ENCODE measurements at places on chromosomes 1 and 21.

- no peak overlapping the region for H3K4me3 ChIP-seq
- H3K27me3 ChIP-seq, result no peaks in the 10 kb centered on the region
- H3K27ac ChIP-seq, result no peak overlapping the region
- H3K4me1 ChIP-seq, result peaks cover 4% of the 10 kb centered on the region
These were observed 129.2 kb downstream of the PSMG1 start for GRCh38 chr21:39054066-39054465.

GRCh38 chr1:114561333-114561732, 20.1 kb downstream of the BCAS2 start:
- no peak overlapping the region for H3K4me3 ChIP-seq
- no peak overlapping the region for H3K27ac ChIP-seq
- H3K4me1 ChIP-seq, result no peaks in the 10 kb centered on the region
- H3K27me3 ChIP-seq, result no peaks in the 10 kb centered on the region
- no peak for DNase-seq

- H3K4me1 ChIP-seq, result no peaks in the 10 kb centered on the region
- H3K36me3 ChIP-seq, result no peaks in the 10 kb centered on the region
- H3K27me3 ChIP-seq, result no peaks in the 10 kb centered on the region
- no peak overlapping the region for H3K4me3 ChIP-seq
- DNase-seq, result no peak
- no peak overlapping the region for H3K27ac ChIP-seq
These were observed 40.0 kb downstream of the NTPCR start for GRCh38 chr1:232990176-232991128.

GRCh38 chr1:236280438-236281197, 1.1 kb downstream of the ERO1B start:
- no peak for DNase-seq
- H3K4me3 ChIP-seq, result peak overlapping the region; percentile 66
- no peaks in the 10 kb centered on the region for H3K4me1 ChIP-seq
- H3K36me3 ChIP-seq, result no peaks in the 10 kb centered on the region
- no peak overlapping the region for H3K27ac ChIP-seq
- H3K27me3 ChIP-seq, result peaks cover 5% of the 10 kb centered on the region

DNA sequence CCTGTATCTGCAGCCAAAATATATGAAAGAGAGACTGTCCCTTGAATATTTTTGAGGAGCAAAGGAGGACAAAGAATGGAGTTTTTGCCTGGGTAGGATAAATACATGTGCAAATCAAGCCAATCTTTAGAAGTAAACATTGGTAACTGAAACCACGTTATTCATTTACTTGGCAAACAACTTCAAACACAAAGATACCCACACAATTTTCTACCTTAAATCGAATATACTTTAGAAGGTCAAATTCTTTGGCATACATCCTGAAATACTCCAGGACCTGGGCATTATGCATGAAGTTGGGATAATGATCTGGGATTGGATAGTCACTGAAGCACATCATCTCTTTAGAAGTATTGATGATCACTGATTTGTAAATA, 9.6 kb downstream of the FMO5 start:
- no peak for DNase-seq
- H3K4me1 ChIP-seq, result no peaks in the 10 kb centered on the region
- H3K27me3 ChIP-seq, result no peaks in the 10 kb centered on the region
- no peak overlapping the region for H3K4me3 ChIP-seq
- no peaks in the 10 kb centered on the region for H3K36me3 ChIP-seq
- no peak overlapping the region for H3K27ac ChIP-seq

DNA sequence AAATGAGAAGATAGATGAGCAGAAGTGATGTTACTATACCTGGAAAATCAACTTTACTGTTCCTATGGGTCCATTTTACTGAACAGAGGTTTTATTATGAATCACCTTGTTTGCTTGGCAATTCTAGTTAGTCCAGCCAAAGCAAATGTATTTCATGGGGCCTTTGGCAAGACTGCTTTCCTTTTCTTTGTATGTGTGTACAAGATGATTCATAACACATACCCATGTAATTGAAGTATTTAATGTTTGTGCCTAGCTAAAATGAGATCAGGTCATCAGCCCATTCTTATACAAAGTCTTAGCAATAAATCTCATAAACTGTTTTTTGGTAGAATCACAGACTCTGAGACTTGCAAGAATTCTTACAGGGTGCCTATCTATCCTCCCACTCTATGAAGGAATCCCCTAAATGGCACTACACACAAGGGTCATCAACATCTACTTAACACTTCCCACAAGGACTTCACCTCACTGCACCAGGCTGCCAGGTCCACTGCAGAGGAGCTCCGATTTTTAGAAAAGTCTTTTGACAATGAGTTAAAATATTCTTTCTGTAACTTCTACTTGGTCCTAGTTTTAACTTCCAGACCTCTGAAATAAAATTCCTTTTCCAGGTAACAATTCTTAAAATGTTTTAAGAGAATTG, 58.5 kb downstream of the LPAR3 start:
- H3K27me3 ChIP-seq, result no peaks in the 10 kb centered on the region
- H3K27ac ChIP-seq, result no peak overlapping the region
- no peak overlapping the region for H3K4me3 ChIP-seq
- H3K4me1 ChIP-seq, result no peaks in the 10 kb centered on the region

- H3K27me3 ChIP-seq, result no peaks in the 10 kb centered on the region
- no peaks in the 10 kb centered on the region for H3K36me3 ChIP-seq
- H3K4me3 ChIP-seq, result peak overlapping the region; percentile 28
- peak overlapping the region; percentile 90 for H3K27ac ChIP-seq
- no peak for DNase-seq
- H3K4me1 ChIP-seq, result peaks cover 23% of the 10 kb centered on the region
These were observed 22.3 kb downstream of the DHRS3 start for GRCh38 chr1:12595757-12596006.

- H3K27ac ChIP-seq, result no peak overlapping the region
- no peaks in the 10 kb centered on the region for H3K4me1 ChIP-seq
These were observed 50.8 kb upstream of the PODN start for GRCh38 chr1:53011175-53011574.

DNA sequence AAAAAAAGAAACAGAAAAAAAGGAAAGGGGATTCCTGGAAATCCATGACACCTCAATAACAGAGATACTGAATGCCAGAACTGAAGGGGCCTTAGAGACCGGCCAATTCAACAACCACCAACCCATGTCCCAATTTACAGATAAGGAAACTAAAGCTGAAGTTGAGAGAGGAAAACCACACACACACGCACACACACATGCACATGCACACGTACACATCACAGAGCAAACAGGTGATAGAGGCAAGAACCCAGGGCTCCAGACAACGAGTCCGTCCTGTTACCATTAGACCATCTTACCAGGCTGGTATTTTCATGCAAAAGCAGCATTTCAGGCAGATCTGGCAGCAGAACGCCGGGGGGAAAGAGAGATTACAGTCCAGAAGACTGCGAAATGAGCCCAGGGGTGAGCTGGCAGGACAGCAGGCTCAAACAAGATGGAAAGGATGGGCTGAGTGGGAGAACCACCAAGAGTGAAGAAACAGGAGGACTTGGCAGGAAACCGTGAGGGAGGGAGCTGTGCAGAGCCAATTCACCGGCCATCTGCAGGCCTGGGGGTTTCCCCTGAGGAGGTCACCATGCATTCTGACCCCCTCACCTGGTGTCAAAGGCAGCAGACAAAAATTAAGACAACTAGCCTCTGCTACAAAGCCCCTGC, 43.5 kb downstream of the PAFAH2 start:
- H3K36me3 ChIP-seq, result no peaks in the 10 kb centered on the region
- H3K27ac ChIP-seq, result no peak overlapping the region
- no peak overlapping the region for H3K4me3 ChIP-seq
- no peak for DNase-seq
- H3K27me3 ChIP-seq, result no peaks in the 10 kb centered on the region
- H3K4me1 ChIP-seq, result no peaks in the 10 kb centered on the region

DNA sequence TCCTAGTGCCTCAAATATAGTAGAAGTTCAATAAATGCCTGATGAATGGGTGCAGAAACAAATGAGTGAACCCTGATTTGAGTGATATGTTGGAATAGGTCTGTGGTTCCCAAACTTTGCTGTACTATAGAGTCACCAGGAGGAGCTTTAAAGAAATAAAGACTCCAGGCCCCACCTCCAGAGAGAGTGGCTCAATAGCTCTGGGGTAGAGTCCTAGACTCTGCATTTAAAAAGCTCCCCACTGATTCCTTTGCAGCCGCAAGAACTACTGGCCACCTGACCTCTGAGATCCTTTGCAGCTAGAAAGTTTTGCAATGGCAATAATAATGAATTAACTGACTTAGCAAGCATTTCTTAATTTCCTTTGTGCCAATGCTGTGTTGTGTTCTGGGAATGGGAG, 20.9 kb downstream of the TCHHL1 start:
- H3K4me1 ChIP-seq, result no peaks in the 10 kb centered on the region
- DNase-seq, result no peak
- peaks cover 10% of the 10 kb centered on the region for H3K27me3 ChIP-seq
- no peaks in the 10 kb centered on the region for H3K36me3 ChIP-seq
- H3K4me3 ChIP-seq, result no peak overlapping the region
- no peak overlapping the region for H3K27ac ChIP-seq

GRCh38 chr1:168146160-168146539, 9.4 kb upstream of the GPR161 start:
- no peaks in the 10 kb centered on the region for H3K4me1 ChIP-seq
- DNase-seq, result no peak
- H3K27ac ChIP-seq, result no peak overlapping the region
- no peaks in the 10 kb centered on the region for H3K36me3 ChIP-seq

- H3K4me3 ChIP-seq, result no peak overlapping the region
- no peaks in the 10 kb centered on the region for H3K4me1 ChIP-seq
- no peaks in the 10 kb centered on the region for H3K36me3 ChIP-seq
- no peaks in the 10 kb centered on the region for H3K27me3 ChIP-seq
- H3K27ac ChIP-seq, result no peak overlapping the region
- DNase-seq, result no peak
These were observed 34.7 kb upstream of the C1orf115 start for GRCh38 chr1:220655509-220655908.

GRCh38 chr1:212221801-212222200, 63.4 kb upstream of the PPP2R5A start:
- H3K4me1 ChIP-seq, result no peaks in the 10 kb centered on the region
- no peak for DNase-seq
- no peaks in the 10 kb centered on the region for H3K27me3 ChIP-seq
- no peaks in the 10 kb centered on the region for H3K36me3 ChIP-seq
- no peak overlapping the region for H3K27ac ChIP-seq

DNA sequence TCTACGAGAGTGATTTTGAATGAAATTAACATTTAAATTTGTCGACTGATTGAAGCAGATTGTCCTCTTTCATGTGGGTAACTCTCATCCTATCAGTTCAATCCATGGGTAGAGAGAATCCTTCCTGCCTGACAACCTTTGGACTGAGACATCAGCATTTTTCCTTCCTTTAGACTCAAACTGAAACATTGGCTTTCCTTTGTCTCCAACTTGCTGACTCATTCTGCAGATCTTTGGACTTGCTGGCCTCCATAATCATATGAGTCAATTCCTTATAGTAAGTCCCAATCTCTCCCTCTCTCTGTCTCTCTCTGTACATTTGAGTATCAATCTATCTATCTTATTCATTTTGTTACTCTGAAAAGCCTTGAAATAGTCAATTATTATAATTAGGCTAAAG, 416.7 kb downstream of the LRRIQ3 start:
- no peak overlapping the region for H3K27ac ChIP-seq
- no peaks in the 10 kb centered on the region for H3K27me3 ChIP-seq
- DNase-seq, result no peak
- no peaks in the 10 kb centered on the region for H3K36me3 ChIP-seq
- no peak overlapping the region for H3K4me3 ChIP-seq

GRCh38 chr1:117271129-117271528, 60.4 kb upstream of the VTCN1 start:
- H3K4me1 ChIP-seq, result no peaks in the 10 kb centered on the region
- no peak overlapping the region for H3K4me3 ChIP-seq
- H3K27me3 ChIP-seq, result peaks cover 4% of the 10 kb centered on the region
- no peak for DNase-seq
- no peaks in the 10 kb centered on the region for H3K36me3 ChIP-seq

DNA sequence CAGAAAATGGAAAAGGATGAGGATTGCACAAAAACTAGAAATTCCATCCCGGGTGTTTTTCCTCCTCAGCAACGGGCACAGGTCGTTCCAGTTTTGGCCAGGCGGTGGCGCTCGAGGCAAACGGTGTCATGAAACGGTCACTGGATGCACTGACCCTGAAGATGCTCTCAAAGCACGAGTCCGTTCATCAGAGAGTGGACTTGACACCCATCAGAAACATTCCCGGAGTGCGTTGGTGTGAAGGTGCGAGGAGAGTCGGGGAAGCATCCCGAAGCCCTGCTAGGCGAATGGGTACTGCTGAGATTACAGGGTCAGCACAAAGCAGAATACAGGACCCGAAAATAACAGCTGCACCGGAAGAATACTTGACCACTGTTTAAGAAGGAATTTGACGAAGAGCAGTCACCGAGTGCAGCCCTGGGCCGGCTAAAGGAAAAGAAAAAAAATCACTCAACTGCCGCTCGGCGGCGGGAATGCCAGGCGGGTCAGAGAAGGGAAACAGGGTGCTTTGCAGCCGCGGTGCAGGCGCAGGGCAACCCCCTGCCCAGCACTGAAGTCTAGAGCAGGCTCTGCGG, 71.7 kb upstream of the ETS2 start:
- peak overlapping the region; percentile 65 for H3K27ac ChIP-seq
- H3K4me3 ChIP-seq, result peak overlapping the region; percentile 51
- H3K4me1 ChIP-seq, result peaks cover 8% of the 10 kb centered on the region
- H3K27me3 ChIP-seq, result no peaks in the 10 kb centered on the region
- peak; percentile 87 for DNase-seq
- no peaks in the 10 kb centered on the region for H3K36me3 ChIP-seq

- no peaks in the 10 kb centered on the region for H3K27me3 ChIP-seq
- H3K27ac ChIP-seq, result no peak overlapping the region
- no peaks in the 10 kb centered on the region for H3K4me1 ChIP-seq
- no peak overlapping the region for H3K4me3 ChIP-seq
These were observed 515.1 kb upstream of the PTBP2 start for GRCh38 chr1:96206451-96206850.

DNA sequence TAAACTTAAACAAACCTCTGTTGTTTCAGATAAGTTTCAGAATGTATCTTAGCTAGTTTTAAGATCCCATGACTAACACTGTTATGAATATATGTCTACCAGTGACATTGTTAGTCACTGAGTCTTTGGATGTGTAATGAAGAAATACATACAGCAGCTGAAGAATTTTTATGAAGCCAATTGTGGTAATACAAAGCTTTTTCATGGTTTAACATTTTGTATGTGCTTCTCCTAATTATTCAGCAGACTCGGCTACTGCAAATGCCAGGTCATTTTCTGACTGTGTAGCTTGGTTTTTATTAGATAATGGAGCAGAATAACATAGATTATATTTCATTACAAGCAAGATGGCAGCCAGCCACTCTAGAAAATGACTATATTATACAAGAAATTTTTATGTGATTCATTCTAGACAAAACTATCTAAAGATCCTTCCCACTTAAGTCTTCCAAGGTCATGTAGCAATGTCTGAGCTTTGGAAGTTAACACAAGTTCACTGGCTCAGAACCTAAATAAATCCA, 147.8 kb downstream of the TNFSF18 start:
- no peaks in the 10 kb centered on the region for H3K27me3 ChIP-seq
- H3K36me3 ChIP-seq, result no peaks in the 10 kb centered on the region
- peaks cover 40% of the 10 kb centered on the region for H3K4me1 ChIP-seq
- peak overlapping the region; percentile 78 for H3K27ac ChIP-seq
- no peak overlapping the region for H3K4me3 ChIP-seq

- peaks cover 3% of the 10 kb centered on the region for H3K4me1 ChIP-seq
- H3K27me3 ChIP-seq, result no peaks in the 10 kb centered on the region
- peak; percentile 23 for DNase-seq
- peak overlapping the region; percentile 37 for H3K27ac ChIP-seq
- H3K4me3 ChIP-seq, result no peak overlapping the region
These were observed 34.8 kb downstream of the ANKRD13C start for GRCh38 chr1:70319750-70320149.

All from fibroblast of lung (primary cell).